ENCODE measurements at places on chromosomes 13 and 19.
A peak's percentile ranks its signal among the peaks of the same experiment; 100 is the strongest.

DNA sequence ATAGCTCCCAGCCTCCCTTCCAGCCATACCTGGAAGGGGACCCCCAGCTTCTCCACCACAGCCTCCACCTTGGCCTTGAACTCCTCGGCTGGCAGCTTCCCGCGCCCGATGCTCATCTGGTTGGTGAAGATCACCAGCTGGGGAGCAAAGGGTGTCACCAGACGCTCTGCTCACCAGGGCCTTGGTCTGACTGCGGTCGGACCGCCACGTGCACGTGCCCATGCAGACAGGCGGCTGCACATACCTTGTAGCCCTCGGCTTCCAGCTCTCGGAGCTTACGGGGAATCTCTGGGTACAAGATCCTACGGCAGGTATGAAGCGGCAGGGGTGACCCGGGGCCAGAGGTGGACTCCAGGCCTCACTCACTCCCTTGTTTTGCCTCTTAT, 3.4 kb downstream of the PNKP start:
- DNase-seq: no peak

DNA sequence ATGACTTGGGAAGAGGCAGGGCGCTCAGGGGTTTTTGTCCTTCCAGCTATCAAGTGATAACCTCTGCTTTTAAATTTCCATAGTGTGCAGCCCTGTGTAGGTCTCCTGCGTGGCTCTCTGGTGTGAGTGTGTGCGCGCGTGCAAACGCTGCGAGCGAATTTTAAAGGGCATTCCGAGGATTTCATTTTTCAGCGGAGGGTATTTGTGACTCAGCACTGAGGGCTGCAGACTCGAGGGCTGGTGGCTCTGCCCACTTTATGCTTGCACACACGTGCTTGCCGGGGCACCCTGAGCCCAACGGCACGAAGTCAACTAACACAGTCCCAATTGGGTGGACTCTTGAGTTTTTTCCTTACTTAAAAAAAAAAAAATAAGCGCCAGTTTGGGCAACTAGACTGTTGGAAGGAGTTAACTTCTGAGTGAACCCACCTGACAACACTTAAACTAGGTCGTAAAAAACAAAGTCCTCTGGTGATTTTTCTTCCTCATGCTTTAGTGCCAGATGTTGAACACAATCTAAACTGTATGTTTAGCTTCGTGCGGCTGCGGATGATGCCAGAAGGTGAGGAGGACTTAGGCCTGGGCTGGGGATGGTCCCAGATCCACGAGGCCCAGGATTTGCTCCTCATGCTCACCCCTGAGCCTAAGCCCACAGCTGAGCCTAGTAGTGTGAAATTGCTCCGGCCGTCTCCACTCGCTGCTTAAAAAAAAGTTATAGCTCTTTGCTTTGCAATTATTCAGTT, 2.1 kb downstream of the FGF9 start:
- no peak for DNase-seq

DNA sequence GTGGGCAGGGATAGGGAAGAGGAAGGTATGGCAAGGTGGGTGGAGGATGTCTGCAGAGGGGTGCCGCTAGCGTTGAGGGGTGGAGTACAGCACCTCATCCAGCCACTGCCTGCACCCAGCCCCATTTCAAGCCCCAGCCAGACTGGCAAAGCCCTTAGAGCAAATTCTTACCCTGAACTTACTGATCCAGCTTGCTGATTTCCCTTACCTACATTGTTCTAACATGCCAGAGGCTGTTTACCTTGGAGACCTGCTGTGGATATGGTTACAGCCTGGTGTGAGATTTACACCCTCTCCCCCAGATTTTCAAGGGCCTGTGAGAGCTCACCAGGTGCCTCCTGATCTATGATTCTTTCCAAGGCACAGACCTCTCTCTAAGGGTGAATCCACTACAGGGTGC, 86.0 kb downstream of the ZNF726 start:
- DNase-seq: no peak

- DNase-seq: no peak
Observed at GRCh38 chr13:111270126-111270525, 50.3 kb upstream of the TEX29 start.

DNA sequence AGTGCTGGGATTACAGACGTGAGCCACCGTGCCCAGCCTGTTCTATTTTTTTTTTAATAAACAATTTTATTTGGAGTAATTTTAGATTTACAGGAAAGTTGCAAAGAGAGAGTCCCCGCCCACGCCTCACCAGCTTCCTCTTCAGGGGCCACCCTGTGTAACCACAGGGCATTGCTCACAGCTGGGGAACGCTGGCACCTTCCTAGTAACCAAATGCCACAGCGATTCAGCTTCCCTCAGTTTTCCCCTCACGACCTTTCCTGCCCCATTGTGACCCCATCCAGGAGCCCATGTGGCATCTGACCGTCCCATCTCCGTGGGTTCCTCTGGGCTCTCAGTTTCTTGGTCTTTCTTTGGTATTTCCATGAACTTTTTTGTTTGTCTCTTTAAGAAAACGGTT, 83.9 kb downstream of the GNG7 start:
- no peak for DNase-seq

GRCh38 chr19:12478234-12478941, 6.2 kb downstream of the ZNF709 start:
- DNase-seq: no peak

- no peak for DNase-seq
Observed at GRCh38 chr19:11016631-11017030, 55.8 kb downstream of the SMARCA4 start.

- no peak for DNase-seq
Observed at GRCh38 chr13:105016266-105016665, 1519.2 kb downstream of the EFNB2 start.

- DNase-seq: peak; percentile 52
Observed at GRCh38 chr19:58279042-58279924, 528 bp downstream of the ZNF8 start.
